ENCODE measurements at places on chromosomes 7 and 10.

DNA sequence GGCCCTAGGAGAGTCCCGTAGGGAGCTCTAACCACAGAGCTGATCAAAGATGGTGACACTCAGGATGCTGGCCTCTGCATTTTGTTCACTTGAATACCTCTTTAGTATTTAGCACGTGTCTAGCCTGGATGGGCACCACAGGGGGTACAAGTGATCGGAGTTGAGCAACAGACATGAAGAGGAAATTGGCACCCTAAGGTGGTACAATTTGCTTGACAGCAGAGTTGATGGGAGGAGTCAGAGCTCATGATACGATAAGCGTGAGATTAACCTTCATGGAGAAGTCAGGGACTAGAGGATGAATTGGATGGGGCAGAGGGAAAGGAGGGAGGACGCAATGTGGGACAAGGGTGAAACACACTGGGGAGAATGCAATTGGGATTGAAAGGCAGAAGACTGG lies 9.9 kb upstream of the ZNF212 start:
- DNase-seq, result no peak

- no peak for DNase-seq
Observed at GRCh38 chr10:804787-805619, 115.5 kb upstream of the DIP2C start.

DNA sequence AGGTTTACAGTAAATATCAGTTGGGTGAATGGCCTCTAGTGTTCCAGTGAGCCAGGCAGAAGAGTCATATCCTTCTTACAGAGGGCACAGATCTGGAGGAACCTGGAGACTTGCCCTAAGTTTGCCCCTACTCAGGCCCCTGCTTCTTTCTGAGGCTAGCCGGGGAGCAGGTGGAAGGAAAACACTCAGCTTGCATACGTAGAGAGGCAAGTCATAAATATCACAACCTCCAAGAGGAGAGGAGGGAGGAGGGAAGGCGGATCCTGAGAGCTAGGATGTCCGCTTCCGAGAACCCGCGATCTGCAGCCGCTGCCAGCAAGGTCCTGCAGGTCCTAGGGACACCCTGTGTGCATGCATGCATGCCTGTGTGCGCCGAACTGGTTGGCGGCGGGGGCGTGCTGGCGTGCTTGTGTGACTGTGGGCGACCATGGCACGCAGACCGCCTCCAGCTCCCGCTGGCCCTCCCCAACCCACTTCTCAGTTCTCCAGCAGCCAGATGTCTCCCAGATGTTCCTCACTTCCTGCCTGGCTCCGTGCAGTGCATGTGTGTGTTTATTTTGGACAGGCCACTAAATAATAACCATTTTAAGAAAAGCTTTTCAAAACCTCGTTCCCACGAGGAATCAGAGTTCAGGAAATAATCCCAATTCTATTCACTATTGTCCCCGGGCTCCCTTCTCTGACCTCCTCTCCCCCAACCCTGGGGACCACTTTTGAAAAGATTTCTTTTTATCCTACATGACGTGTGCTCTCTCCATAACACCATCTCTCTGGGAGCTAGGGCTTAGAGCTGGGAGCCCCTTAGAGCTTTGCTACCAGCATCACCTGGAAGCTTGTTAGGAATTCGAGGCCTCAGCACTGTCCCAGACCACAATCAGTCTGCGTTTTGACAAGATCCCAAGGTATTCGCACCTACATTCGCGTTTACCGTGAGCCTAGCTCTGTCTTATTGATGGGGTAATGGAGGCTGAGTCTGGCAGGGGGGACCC lies 32.4 kb downstream of the UNC5B start:
- peak; percentile 94 for DNase-seq

GRCh38 chr7:28165261-28165660 lies 15.3 kb downstream of the JAZF1 start:
- DNase-seq, result no peak

DNA sequence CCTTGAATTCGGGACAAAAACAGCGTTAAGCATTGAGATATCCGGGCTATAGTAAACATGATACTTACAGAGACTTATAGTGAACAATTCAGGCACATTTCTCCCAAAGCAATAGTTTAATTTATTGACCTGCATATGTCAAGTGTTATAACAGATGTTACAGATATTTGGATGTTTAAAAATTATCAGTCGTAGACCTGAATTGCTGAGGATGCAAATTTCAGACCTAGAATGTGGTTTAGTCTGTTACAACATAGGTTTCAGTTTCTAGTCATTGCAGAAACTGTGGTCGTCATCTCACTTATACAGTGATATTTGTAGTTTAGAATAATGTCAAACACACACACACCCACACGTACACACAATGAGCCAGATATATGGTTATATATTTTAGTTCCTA lies 85.2 kb downstream of the VTI1A start:
- DNase-seq, result peak; percentile 61

DNA sequence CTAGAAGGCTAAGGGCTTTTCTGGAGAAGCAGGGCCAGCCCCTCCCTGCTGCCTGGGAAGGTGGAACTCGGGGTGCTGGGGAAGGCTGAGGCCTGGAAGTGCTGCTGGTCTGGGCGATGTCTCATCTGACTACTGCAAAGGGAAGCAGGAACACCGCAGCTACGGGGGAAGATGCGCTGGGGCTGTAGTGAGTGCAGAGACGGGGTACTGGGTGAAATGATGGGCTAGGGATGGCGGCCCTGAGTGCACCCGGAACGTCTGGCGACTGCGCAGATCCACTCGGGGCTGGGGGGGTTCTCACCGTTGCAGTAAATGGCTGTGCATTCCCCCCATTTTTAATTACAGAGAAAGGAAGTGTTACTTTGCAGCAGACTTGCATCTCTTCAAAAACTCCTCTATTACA lies 195.4 kb upstream of the ADARB2 start:
- DNase-seq, result no peak

- DNase-seq, result no peak
Observed at GRCh38 chr10:12063483-12063818, 5.3 kb upstream of the DHTKD1 start.

GRCh38 chr7:104951546-104951945 lies 62.5 kb upstream of the KMT2E start:
- DNase-seq, result peak; percentile 57

DNA sequence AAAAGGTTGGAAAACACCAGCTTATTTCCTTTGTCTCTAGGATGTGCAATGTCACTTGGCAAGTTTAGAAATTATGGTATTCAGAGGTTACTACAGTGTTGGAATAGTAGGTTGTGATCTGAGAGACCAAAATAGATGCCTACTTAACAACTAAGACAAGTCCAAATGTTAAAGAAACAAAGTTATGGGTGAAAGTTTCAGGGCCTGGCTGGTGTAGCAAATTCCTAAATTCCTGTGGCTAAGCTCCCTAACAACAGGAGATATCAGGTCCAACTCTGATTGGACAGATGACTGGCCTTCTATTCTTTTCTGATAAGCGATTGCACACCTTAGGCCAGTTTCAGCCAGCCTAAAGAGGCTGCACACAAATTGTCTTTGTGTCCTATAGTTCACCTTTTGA lies 873.5 kb downstream of the REEP3 start:
- DNase-seq, result peak; percentile 6

DNA sequence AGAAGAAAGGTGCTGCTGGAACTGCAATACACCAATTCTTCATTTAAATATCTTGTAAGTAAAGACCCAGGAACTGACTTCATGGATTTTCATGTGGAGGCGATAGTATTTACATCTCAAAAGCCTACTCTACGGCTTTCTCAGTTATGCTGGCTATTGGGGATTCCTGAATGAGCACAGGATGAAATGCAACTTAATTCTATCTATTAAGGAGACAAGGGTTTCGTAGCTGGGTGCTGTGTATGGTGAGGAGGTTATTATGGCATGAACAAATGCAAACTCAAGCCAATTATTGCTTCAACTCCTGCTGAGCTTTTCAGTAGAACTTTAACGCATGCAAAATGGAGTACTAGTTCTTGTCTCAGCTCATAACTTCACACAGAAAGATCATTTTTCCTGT lies 251.2 kb downstream of the SORCS1 start:
- no peak for DNase-seq

DNA sequence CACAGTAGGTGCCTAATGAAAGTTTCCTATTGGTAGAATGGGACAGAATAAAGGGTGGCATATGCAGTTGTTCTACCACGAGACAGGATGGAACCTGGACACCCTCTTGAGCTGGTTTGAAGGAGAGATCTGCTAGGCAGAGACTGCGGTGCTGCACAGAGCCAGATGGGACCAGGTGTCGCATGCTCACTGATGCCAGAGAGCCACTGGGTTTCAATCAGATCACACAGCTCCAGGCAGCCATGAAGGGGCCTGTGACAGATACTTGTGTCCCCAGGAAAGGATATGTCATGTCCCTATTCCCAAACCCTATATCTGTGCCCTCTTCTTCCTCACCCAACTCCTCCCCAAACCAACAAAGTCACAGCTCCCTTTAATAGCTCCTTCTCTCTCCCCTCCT lies 235.7 kb downstream of the PRPF18 start:
- no peak for DNase-seq

DNA sequence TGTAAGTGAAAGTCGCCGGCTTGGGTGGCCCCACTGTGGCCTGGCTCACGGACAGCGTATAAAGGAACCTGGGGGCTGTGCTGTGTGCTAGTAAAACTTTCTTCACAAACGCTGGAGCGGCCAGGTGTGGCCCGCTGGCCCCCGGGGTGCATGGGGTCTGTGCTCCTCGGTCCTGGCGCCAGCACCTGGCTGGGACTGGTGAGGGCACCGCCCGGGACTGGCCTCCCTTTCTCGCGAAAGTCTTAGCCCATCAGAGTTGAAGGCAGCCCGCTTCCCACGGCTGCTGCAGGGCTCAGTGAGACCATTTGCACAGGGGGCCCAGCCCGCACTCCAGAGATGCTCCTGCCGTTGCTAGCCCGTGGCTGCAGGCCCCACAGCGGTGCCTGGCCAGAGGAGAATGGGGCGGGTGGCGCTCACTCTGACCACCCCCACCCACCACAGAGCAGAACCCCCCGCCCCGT lies 5.8 kb downstream of the PWWP2B start:
- DNase-seq, result no peak

- DNase-seq, result peak; percentile 62
Observed at GRCh38 chr10:21527598-21528235, 2.2 kb upstream of the SKIDA1 start.

DNA sequence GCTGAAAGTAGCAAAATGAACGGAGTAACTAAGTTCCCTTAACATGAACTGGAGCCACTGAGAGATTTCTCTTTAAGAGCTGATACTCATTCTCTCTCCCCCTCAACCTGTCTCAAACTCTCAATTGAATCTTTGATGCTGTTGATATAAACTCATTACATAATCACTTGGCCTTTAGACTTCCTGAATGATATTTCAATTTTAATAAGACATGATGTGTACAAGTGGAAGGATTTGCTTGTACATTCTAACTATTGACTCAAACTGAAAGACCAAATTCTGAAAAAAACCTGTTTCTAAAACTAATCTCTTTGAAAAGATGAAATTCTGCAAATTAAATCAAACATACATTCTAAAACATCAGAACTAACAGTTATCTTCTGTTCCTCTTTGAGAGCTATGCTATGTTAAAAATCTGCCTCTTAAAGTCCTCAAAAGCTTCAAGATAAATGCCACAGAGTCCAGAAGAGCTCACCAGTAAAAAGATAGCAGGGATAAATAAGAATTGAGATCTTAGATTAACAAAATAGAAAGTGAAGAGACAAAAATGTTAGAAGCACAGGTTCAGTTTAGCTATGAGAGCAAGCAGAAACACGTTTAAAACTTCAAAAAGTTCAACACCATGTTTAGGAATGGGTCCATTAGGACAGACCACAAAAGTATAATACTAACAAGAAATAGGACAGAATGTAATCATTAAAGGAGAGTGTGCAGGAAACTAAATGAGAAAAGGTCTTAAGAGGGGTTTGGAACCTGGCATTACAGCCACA lies 46.1 kb downstream of the TNPO3 start:
- DNase-seq, result no peak

GRCh38 chr10:88388324-88388723 lies 194.8 kb downstream of the RNLS start:
- DNase-seq, result no peak

GRCh38 chr7:83150310-83150709 lies 12.4 kb downstream of the PCLO start:
- no peak for DNase-seq

GRCh38 chr7:42883950-42884349 lies 27.9 kb downstream of the C7orf25 start:
- no peak for DNase-seq

- DNase-seq, result no peak
Observed at GRCh38 chr10:99654390-99655175, 4.7 kb upstream of the ENTPD7 start.

- DNase-seq, result peak; percentile 79
Observed at GRCh38 chr10:33193701-33194521, 140.6 kb downstream of the NRP1 start.

GRCh38 chr10:2913474-2913873 lies 153.9 kb upstream of the PFKP start:
- no peak for DNase-seq

DNA sequence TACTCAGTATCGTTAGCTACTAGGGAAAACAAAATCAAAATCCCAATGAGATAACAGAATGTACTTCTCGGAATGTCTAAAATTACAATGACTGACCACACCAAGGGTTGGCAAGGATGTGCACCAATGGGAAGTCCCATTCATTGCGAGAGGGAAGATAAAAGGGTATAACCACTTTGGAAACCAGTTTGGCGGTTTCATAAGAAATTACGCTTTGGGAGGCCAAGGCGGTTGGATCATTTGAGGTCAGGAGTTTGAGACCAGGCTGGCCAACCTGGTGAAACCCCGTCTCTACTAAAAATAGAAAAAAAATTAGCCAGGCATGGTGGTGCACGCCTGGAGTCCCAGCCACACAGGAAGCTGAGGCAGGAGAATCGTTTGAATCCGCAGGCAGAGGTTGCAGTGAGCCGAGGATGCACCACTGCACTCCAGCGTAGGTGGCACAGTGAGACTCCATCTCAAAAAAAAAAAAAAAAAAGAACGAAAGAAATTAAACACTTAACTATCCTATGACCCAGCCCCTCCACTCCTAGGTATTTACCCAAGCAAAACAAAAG lies 7.6 kb downstream of the HACD1 start:
- DNase-seq, result no peak

- no peak for DNase-seq
Observed at GRCh38 chr7:131501930-131502685, 54.3 kb downstream of the PODXL start.

DNA sequence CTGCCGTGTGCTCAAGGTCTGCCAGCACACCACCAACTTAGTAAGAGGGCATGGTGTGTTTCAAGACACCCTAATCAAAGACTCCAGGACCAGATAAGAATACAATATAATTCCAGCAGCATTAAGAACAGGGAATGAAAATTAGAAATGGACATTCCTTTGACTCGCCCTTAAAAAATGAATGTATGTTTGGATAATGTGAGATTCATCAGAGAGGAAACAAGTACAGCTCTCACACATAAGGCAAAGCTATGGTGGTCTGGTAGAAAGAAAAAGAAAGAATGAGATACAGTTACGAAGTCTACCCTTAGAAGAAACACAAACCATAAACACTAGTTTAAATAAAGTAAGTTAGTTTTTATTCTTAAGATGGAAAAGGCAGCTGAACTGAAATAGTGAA lies 174.8 kb upstream of the ANK3 start:
- DNase-seq, result peak; percentile 25

GRCh38 chr7:90605055-90605454 lies 8.9 kb downstream of the CDK14 start:
- DNase-seq, result no peak

Data from fibroblast of the aortic adventitia (primary cell).